ENCODE measurements at places on chromosomes 2 and 18.

DNA sequence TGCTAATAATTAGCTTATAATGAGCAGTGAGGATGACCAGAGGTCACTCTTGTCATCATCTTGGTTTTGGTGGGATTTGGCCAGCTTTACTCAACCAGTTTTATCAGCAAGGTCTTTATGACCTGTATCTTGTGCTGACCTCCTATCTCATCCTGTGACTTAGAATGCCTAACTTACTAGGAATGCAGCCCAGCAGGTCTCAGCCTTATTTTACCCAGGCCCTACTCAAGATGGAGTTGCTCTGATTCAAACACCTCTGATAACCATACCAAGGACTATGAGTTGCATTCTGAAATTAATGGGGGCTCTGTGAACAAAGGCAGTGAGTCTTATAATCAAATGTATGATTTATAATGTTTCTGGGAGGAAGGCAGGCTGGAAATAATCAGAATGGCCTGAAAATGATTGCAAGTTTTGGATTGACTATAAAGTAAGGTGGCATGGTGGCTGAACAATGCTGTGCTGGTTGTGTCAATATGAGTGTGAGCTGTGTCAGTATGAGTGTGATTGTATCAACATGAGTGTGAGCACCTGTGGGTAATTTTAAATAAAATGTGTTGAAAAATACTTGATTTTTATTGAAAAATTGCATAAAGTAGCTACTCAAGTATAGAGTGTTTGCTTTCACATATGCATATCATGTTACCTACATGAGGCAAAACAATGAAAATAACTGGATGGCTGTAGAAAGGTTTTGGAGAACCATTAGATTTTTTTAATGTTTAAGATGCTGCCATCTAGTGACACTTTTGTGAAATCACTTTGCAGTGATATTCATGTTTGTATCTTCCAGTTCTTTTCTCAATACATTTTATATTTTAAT, 103.0 kb downstream of the KYNU start:
- peak; percentile 14 for DNase-seq

DNA sequence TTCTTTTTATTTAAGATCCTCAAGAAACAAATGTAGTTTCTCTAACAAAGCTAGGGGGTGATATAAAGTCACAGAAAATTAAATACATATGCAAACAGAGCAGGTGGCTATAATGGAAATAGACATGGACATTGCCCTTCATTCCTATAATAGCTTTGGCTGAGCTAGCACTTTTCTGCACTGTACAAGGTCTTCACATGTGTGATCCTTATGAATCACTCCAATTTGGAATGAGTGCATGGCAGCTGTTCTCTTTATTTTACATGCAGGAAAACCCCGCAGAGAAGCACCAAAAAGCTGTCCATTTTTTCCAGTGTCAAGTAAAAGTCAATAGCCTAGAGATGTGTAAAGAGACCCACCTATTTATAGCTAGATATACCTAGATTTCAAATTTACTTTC, 747.4 kb upstream of the SLC8A1 start:
- no peak for DNase-seq

- DNase-seq: no peak
These were observed 36.0 kb upstream of the ZNF396 start for GRCh38 chr18:35413163-35413511.

GRCh38 chr2:62854600-62855514, 149.3 kb downstream of the EHBP1 start:
- no peak for DNase-seq

DNA sequence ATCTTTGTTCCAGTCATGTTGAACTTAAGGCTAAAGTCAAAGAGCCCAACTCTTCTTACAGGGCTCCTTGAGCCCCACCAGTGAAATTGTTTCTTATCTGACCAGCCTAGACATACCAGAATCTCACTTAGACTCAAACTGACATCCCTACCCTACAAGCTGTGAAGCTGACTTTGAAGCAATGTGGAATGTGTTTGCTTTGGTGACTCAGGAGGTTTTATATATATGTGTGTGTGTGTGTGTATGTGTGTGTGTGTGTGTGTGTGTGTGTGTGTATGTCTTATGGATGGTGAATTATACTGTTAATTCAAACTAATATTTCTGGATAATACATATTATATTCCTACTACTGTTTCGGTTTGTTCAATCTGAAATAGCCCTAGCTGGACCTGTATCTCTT, 67.3 kb downstream of the CAMKMT start:
- no peak for DNase-seq

DNA sequence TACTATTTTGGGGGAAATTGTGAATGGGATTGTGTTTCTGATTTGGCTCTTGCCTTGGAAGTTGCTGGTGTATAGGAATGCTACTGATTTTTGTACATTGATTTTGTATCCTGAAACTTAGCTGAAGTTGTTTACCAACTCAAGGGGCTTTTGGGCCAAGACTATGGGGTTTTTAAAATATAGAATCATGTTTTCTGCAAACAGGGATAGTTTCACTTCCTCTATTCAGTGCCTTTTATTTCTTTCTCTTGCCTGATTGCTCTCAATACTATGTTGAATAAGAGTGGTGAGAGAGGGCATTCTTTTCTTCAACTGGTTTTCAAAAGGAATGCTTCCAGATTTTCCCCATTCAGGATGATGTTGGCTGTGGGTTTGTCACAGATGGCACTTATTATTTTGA, 1383.8 kb upstream of the ACVR2A start:
- no peak for DNase-seq

DNA sequence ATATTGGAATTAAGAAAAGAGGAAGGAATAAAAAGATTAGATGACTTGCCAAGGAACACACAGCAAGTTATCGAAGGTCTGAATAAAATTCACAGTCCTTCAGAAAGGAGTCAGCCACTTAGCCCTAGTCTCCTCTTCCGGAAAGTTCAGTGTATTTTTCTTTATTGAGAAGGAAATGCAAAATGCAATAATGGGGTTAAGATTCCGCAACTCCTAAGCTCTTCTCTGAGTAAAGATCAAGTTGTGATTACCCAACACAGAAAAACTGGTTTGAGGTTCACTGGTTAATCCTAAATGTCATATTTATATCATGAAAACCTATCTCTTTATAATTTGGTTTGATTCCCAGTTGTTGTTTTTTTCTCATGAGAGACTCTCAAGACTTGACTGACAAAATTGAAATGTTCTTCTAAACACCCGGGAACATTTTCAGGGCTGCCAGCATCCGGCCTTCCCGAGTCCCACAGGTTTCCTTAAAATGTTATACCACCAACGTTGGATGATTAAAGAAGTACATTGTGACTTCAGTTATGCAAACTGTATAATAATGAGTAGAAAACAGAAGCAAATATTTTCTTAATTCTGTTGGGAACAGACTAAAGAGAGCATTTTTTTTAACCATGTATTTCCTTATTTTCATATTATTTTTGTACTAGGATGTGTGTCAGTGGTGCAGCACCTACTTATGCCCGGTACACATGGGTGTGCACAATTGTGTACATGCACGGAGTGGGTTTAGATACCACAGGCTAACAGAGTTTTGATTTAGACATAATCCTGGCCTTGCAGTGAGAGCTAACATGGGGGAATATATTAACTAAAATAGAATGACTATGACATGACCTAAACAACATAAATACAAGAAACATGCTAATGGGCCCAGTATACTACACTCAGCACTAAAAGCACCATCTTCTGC, 100.2 kb downstream of the STK39 start:
- DNase-seq: no peak

- DNase-seq: no peak
These were observed 4.1 kb downstream of the BCL11A start for GRCh38 chr2:60549238-60549927.

GRCh38 chr2:47715552-47715951, 67.4 kb upstream of the MSH6 start:
- DNase-seq: no peak

DNA sequence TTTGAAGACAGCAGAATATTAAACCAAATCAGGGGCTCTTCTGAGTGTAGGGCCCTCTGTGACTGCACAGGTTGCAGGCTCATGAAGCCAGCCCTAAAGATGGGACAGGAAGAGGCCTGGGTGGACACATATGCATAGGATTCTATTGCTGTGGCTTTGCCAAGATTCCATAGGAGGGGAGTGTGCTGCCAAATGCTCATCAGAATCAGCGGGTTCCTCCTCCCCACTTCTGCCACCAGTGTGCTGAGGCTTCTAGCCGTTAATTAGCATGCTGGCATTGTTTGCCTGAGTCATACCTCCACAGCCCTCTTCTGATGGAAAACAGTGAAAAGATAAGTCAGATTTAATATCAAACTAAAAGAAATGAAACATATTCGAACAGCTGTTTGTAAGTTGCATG, 103.9 kb upstream of the TMEFF2 start:
- DNase-seq: no peak

- peak; percentile 99 for DNase-seq
These were observed 207.5 kb downstream of the SPP2 start for GRCh38 chr2:234257859-234258561.

DNA sequence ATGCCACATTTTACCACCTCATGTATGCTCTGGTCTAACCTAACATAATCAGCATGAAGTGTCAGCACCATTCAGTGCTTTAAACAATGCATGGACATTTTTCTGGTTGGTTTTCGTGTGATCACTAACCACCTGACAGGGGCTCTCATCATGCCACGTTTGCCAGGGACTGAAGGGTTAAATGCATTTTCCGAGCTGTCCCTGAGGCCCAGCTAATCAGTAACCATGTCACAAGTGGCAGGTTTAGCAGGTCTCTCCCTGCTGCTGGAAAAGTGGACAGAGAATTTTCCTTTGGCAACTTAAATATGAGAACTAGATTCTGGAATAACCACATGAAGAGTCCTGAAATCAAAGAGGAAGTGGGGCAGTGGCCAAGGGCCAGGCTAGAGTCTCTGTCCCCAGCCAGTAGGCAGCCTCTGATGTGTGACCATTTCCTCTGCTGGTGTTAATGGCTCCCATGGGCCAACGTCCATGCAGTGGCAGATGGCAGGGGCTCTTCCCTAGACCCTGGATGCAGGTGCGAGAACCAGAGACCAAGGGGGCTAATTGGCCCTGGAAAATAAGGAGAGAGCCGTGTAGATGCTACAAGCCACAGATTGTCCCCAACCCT, 69.5 kb downstream of the TPGS2 start:
- no peak for DNase-seq

GRCh38 chr2:207871506-207871905, 101.8 kb upstream of the FZD5 start:
- peak; percentile 20 for DNase-seq

GRCh38 chr2:27689424-27689823, 25.7 kb downstream of the SLC4A1AP start:
- DNase-seq: no peak

DNA sequence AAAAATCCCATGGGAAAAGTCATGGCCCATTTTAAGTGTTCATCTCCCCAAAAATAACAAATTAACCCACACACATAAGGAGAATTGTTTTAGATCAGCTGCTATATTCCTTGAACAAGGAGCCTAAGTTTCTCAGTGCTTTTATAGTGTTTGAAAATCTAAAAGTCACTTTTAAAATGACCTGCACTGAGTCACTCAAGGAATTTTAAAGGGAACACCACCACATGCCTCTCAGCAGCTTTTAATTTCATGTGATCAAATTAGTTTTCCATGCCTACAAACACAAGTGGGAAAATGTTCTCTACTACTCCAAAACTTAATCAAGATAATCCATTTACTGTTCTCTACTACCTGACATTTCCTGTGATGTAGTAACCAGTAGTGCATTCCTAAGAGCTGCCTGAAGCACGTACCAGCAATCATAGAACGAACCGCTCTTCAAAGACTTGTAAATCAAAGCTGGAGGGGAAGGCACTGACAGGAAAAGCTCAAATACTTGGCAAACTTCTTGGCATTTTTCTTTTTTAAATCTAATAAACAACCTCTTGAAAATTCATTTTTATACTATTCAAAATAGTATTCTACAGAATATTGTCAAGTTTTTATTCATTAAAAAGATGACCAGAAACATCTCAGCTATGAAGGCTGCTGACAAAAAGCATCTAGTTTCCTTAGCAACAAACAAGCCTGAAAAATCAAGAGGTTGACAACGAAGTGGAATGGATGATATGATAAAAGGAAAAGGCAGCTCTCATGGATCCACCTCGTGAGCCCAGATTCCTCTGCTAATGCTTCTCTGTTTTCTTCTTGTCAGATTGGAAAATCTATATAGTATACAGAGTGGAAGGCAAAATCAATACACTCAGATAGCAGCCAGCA, 37.2 kb downstream of the LRPPRC start:
- DNase-seq: no peak

GRCh38 chr2:82120654-82121053, 1816.1 kb upstream of the LRRTM1 start:
- no peak for DNase-seq

GRCh38 chr2:9332136-9332852, 91.0 kb downstream of the ITGB1BP1 start:
- no peak for DNase-seq

DNA sequence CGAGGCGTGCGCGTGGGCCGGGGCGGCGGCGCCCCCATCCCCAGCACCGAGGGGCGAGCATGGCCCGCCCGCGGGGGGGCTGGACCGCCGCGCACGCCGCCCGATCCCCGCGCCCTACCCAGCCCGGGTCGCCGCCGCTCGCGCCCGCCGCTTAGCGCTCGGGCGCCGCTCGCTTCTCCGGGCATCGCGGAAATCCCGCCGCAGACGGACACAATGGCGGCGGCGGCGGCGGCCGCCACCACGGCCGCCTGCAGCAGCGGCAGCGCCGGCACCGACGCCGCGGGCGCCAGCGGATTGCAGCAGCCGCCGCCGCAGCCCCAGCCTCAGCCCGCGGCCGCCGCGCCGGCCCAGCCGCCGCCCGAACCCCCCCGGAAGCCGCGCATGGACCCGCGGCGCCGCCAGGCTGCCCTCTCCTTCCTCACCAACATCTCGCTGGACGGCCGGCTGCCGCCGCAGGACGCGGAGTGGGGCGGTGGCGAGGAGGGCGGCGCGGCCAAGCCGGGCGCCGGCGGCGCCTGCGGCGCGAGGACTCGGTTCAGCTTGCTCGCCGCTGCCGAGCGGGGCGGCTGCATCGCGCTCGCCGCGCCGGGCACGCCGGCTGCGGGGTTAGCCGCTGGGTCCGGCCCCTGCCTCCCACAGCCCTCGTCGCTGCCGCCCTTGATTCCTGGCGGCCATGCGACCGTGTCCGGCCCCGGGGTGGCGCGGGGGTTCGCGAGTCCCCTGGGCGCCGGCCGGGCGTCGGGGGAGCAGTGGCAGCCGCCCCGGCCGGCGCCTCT, 453 bp downstream of the CABLES1 start:
- no peak for DNase-seq

- DNase-seq: peak; percentile 68
These were observed 58.3 kb downstream of the WDR7 start for GRCh38 chr18:56709463-56709862.

DNA sequence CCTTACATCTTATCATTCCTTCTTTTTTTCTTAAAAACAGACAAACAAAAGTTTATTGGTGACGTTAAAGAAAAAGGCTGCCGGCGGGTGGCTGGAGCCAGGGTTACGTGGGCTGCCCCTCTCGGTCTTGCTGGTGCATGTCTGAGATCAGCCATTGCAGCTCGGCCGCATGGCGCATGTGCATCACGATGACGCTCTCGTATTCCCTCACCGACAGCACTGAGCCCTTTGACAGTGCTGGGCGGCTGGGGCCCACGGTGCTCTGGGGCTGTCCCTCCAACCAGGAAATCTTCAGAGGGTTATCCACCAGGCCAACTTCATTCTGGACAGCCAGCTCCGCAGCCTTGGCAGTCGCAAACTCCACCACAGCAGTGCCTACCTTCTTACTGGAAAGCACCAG, 1081.8 kb upstream of the TMEFF2 start:
- DNase-seq: no peak

Measured in RCC 7860 (cell line).